ENCODE measurements at places on chromosomes 2 and 18.

DNA sequence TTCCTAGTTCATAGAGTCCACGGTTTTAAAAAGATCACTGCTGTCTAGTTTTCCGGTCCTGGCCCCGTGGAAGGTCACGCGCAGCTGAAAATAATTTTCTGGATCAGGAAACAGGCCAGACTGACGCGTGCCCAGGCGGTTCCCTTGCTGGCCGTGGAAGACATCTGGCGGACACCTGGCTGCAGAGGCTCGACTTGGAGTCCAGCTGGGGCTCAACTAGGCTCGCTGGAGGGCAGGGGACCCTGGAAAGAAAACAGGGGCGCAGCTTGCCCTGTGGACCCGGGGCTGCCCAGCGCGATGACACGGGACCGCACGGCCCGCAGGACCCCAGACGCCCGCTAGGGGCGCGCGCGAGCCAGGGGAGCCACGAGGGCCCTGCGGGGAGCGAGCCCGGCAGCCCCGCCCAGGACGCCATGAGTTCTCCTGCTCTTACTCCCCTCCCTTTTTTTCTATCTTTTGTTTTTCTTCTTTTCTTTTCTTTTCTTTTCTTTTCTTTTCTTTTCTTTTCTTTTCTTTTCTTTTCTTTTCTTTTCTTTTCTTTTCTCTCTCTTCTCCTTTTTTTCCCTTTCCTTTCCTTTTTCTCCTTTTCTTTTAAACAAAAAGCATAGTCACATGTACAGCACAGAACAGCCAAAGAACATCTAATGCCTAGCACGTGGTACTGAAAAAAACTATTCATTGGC, 43.2 kb upstream of the UBE2F start:
- no peak for DNase-seq

DNA sequence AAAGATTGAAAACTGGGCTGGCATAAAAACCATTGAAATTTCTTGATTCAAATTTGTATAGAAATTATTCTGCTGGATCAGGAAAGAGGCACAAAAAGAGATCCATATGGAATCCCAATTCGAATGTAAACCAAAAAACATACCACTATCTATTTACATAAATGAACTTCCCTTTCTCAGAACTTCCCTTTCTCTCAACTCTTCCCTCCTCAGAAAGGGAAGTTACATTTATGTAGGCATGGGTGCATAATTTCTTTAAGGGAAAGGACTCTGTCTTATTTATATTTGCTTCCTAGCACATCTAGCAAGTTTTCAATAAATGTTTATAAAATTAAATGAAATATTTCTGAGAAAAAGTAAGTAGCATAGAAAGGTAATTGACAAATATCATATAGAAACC, 398.1 kb upstream of the ATP5MC3 start:
- DNase-seq = no peak

DNA sequence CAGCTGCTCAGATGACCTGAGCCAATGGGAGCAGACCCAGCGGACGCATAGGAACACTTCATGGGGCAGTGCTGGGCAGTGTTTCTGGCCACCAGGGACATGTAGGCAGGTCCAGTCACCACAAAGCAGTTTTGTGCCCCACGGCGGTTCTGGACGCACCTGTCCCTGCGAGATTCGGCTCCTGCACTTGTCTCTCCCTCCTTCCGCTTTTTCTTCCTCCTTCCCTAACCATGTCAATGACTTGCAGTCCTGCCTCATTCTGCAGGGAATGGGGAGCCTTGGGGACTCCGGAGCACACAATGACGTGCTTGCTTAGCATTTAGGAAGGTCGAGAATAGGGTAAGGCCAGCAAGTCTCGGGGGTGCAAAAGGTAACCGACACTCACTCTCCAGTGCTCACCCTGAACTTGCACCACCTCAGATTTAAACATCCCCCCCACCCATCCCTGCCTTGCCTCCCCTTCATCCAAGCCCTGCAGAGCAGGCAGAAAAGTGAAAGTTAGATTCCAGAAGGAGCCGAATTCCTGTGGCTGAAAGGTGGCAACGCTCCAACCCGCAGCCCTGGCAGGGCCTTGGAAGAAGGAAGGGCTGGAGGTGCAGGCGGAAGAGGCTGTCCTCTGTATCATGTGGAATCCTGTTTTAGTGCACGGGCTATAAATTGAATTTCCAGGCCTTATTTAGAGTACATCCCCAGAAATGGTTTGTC, 40.5 kb upstream of the ATG16L1 start:
- no peak for DNase-seq

DNA sequence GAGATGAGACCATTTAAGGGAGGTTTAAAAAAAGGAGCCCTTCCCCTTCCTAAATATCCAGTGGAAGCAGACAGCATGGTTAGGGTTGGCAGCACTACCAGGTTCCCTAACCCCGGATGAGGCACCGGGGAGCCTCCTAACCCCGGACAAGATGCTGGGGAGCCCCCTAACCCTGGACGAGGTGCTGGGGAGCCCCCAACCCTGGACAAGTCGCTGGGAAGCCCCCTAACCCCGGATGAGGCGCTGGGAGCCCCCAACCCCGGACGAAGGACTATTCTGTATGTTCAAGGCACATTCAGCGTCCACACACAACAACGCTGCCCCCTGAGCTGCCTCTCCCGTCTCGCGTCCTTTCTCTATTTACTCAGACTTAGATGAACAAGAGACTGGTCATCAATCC, 51.9 kb downstream of the ANKMY1 start:
- DNase-seq = no peak

DNA sequence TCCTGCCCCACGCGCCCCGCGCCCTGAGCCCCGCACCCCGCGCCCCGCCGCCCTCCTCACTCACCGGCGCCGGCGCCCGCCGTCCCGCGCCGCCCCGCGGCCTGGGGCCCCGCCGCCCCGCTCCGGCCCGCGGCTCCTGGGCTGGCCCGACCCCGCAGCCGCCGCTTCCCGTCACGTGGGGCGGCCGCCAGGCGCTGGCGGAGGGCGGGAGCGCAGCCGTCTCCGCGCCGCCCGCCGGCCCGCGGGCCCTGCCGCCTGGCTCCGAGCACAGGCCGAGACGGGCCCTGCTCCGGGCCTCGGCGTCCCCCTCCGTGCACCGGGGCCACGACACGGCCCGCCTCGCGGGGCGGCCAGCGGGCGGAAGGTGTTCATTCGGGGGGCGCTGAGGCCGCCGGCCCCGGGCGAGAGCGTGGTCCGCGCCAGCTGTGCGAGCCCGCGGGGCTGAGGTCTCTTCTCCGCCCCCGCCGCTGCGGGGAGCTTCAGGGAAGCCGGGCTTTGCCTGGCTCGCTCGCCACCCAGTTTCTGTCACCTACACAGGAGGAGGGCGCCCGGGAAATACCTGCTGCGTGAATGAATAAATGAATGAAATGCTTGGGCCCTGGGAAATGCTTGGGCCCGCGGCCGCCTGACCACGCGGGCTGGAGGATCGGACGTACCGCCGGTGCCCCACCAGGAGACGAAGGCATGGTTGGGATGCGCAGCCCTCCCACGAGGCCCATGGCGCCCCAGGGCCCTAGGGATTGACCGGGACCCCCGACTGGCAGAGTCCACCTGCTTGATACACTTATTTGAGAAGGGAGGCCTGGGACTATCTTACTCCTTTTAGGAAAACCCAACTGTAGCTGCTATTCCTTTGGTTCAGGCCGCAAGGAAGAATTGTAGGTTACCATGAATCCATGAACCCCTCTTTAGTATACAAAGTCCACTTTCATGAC, at the start of gene TGFBRAP1:
Gene TGFBRAP1, minus strand, starts transcription at position 175 of the 935 bp plus-strand sequence. CDS start 21,434 bp downstream, outside the sequence.
- DNase-seq = no peak

DNA sequence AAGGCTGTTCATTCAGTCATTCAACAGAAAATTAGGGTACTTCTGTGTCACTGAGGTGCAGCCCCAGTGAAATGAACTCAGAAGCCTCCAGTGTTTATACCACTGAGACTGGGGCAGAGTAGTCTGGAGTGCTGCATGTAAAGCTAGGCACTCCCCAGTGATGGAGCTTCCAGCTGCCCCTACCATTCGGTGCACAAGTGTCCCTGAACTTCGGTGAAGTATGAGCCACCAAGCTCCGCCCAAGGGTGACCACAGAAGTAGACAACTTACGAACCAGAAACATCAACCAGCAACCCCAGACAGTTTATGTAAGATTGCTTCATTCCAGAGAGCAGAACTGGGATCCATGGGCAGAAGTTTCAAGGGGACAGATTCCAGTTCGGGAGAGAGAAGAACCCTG, 70.6 kb upstream of the FOSL2 start:
- no peak for DNase-seq

GRCh38 chr2:176582990-176583481, 313.8 kb downstream of the MTX2 start:
- DNase-seq = no peak

DNA sequence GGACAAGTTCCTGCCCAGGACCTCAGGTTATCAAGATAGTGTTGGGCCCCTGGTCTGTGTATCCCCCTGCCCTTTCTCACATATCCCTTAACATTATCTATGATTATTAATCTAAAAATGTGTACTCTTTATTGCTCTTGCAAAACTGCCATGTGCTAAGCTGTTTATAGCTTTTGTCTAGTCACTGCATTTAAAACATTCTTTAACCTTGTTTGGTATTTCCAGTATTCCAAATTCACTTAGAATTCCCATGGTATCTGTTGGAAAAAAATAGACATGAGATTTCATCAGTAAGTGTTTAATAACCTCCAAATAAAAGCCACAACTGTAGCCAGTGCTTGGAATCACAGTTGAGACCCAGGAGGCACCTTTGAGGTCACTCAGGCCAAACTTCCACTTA, 16.2 kb upstream of the GLS start:
- no peak for DNase-seq

GRCh38 chr2:231362555-231363184, 32.8 kb upstream of the B3GNT7 start:
- no peak for DNase-seq
